ENCODE measurements at places on chromosomes 2 and 18.

DNA sequence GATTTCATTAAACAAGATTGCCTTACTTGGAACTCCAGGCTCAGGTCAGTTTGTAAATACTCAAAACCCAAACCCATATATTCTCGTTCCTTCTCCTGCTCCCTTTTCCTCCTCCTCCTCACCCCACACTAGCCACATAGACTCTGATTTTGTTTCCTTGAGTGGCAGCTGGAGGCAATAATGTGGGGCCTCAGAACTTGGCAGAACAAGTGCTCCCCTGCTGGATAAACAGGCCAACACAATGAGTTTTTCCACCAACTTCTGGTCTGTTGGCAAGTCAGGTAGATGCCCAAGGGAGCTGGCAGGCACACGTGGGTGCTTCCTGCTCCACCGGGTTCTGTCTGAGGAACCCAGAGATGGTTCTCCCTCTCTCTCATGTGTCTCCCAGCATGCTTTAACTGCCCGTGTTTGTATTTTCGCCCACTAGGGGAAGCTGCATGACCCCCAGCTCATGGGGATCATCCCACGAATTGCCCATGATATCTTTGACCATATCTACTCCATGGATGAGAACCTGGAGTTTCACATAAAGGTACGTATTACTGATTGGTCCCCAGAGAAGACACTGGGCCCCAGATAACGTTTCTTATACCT, 61.9 kb downstream of the KIF5C start:
- H3K27me3 ChIP-seq: no peaks in the 10 kb centered on the region
- no peak overlapping the region for H3K27ac ChIP-seq
- DNase-seq: no peak

DNA sequence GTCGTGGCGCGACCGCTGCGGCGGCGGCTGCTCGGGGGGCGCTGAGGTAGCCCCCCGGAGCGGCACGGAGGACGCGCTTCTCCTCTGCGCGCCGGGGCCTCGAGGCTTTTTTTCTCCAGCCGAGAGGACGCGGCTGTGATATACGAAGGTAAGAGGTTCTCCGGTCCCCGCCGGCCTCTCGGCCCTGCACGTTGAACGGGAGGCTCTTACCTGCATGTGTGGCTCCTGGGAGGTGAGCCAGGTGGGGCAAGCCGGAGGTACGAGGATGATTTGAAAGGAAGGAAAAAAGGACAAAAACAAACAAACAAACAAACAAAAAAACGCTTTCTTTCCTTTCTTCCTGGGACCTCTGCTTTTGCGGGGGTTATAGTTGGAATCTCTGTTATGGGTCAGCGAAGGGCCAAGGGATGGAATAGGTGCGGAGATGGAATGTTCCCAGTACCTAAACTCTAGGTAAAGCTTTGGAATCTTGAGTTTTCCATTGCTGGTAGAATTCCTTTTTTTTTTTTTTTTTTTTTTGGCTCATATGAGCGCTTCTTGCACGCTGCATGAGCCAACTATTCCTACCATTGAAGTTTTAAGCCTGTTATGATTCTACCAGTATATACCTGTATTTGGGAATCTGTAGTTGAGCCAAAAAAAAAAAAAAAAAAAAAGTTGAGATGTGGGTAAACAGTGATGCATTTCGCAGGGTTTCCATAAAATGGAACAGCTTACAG, 674 bp downstream of the PTPN4 start:
- peaks cover 47% of the 10 kb centered on the region for H3K4me1 ChIP-seq
- no peaks in the 10 kb centered on the region for H3K27me3 ChIP-seq
- peaks cover 14% of the 10 kb centered on the region for H3K36me3 ChIP-seq
- no peak for DNase-seq
- peak overlapping the region; percentile 82 for H3K27ac ChIP-seq
- peak overlapping the region; percentile 80 for H3K4me3 ChIP-seq

DNA sequence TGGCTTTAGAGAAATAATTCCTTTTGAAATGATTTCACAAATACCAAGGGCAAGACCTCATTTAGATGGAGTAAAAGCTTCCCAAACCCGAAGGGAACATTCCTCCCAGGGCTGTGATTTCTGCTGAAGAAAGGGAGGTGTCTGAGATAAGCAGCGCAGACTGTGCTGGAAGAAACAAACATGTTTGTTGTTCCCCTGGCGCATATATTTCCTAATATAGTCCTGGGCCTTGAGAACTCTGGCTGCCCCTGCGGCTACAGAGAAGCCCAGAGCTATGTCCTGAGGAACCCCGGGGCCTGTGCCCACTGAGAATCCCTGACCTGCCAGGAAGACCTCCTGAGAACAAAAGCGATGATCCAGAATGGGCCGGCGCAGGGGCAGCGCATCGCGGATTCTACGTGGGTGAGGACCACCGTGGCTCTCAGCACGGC, 372.6 kb upstream of the NT5C1B start:
- no peaks in the 10 kb centered on the region for H3K27me3 ChIP-seq
- DNase-seq: no peak
- H3K36me3 ChIP-seq: no peaks in the 10 kb centered on the region
- no peaks in the 10 kb centered on the region for H3K4me1 ChIP-seq
- H3K27ac ChIP-seq: no peak overlapping the region

GRCh38 chr2:118102433-118103082, 14.3 kb downstream of the INSIG2 start:
- H3K27me3 ChIP-seq: no peaks in the 10 kb centered on the region
- H3K4me3 ChIP-seq: no peak overlapping the region
- no peak overlapping the region for H3K27ac ChIP-seq
- no peak for DNase-seq

GRCh38 chr18:10315522-10315921, 138.9 kb upstream of the APCDD1 start:
- no peak overlapping the region for H3K4me3 ChIP-seq
- no peaks in the 10 kb centered on the region for H3K36me3 ChIP-seq
- no peaks in the 10 kb centered on the region for H3K27me3 ChIP-seq
- no peak for DNase-seq
- no peaks in the 10 kb centered on the region for H3K4me1 ChIP-seq
- no peak overlapping the region for H3K27ac ChIP-seq

DNA sequence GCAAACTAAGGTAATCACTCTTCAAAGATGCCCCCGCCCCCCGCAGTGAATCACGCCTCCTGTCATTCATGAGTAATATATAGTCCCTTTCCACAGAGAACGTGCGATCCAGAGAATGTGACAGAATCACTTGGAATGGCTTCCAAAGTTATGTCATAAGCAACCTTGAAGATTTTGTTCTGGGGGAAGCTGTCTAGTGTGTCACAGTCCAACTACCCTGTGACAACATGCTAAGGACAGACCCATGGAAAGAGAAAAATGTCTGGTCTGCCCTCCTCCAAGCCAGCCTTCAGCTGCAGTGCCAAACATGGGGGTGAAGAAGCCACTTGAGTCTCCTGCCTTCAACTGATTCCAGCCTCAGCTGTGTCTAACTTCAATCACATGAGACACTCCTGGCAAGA, 259.1 kb downstream of the SS18 start:
- no peak overlapping the region for H3K4me3 ChIP-seq
- no peak for DNase-seq
- no peak overlapping the region for H3K27ac ChIP-seq
- H3K4me1 ChIP-seq: no peaks in the 10 kb centered on the region
- H3K27me3 ChIP-seq: no peaks in the 10 kb centered on the region

DNA sequence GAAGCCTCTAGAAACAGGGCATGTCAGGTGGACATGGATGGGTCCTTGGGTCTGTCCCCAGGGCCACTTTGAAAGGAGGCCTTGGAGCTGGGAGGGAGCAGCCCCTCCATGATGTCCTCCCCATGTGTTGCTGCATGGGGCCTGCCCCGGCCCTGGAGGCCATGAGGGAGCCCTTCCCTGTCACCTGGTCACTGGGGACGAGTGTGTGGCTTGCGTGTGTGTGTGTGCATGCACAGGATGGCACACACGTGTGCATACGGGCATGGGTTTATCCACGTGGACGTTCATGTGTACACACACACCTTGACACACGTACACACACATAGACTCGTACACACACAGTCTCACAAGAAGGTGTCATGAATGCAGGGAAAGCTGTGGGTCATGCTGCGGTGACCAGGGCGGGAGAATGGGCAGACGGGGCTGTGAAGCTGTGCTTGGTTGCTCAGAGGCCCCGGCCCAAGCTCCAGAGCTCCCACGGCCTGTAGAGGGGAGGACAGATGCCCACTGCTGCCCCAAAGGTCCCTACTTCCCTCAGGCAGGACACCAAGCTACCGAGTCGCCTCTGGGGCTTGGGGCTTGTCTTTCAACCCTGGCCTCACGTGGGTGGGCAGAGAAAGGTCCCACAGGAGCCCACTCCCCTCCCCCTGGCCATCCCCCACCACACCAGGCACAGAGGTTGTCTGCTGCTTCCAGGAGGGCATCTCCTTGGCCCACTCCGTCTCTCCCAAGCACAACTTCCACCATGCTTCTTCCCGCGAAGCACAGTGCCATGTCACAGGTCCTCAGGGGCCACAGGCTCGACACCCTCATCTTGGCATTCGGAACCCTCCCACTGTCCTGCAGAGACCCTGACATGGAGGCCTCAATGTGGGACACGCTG, 42.3 kb upstream of the GPC1 start:
- H3K4me1 ChIP-seq: peaks cover 18% of the 10 kb centered on the region
- no peak for DNase-seq

DNA sequence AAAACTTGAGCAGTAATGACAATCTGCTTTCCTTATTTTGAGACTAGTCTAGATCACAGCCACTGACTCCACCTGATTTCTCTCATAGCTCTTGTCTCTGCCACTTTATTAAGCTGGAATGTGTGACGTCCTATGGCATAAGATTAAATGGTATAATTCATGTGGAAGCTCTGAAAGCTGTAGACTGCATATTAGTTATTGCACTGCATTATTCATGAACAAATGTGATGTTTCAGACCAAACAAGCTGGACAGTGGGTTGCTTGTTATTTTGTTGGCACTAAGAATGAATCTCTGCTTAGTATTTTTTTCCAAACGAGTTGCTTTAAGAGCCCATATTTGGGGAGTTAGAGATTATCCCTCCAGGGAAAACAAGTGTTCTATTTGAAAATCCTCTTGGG, 1218.5 kb downstream of the SUCLG1 start:
- H3K36me3 ChIP-seq: no peaks in the 10 kb centered on the region
- no peak overlapping the region for H3K4me3 ChIP-seq
- H3K4me1 ChIP-seq: no peaks in the 10 kb centered on the region
- no peak for DNase-seq

DNA sequence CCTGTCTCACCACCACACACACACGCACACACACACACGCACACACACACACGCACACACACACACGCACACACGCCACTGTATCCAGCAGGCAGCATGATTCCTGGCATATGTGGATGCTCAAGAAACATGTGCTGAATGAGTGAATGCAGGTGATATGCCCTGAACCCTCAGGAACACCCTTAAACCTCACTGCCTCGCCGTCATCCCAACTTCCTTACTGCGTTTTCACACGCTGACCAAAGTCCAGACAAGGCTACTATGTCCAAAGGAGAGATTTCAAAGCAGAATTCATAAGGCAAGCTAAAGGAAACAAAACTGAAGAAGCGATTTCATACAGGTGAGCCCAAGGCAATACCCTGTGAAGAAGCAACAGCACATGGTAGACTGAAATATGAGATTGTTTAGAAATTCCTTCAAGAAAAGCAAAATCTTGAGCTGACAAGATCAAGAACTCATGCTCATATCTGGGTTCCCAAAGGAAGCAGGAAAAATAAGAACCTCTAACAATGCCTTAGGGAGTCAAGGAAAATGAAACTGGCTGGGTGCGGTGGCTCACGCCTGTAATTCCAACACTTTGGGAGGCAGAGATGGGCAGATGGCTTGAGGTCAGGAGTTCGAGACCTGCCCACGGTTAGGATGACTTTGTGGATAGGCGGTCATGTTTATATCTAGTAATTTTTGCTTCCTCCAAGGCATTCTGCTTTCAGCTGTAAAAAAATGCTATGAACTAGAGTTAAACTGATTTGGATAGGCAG, 69.1 kb downstream of the TNFRSF11A start:
- no peak overlapping the region for H3K27ac ChIP-seq
- H3K4me1 ChIP-seq: peaks cover 6% of the 10 kb centered on the region
- no peaks in the 10 kb centered on the region for H3K36me3 ChIP-seq
- peaks cover 2% of the 10 kb centered on the region for H3K27me3 ChIP-seq

DNA sequence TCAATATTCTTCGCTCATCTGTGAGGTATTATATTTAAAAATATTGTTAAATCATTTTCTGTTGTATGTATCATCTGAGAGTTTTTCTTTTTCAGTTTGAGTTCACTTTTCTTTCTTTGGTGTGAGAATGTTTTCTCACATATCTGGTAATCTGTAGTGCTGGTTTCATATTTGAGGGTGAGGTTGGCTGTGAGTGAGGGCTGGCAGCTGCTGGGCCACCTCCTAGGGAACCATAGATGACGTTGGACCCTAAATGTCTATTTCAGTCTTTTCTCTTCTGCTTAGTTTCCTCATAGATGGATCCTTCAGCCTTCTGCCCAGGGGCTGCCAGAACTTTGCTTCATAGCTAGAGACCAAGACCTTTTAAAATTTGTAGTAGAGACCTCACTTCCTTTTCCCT, 33.5 kb downstream of the MGAT5 start:
- H3K4me3 ChIP-seq: no peak overlapping the region
- peaks cover 23% of the 10 kb centered on the region for H3K36me3 ChIP-seq
- no peaks in the 10 kb centered on the region for H3K27me3 ChIP-seq
- DNase-seq: no peak

DNA sequence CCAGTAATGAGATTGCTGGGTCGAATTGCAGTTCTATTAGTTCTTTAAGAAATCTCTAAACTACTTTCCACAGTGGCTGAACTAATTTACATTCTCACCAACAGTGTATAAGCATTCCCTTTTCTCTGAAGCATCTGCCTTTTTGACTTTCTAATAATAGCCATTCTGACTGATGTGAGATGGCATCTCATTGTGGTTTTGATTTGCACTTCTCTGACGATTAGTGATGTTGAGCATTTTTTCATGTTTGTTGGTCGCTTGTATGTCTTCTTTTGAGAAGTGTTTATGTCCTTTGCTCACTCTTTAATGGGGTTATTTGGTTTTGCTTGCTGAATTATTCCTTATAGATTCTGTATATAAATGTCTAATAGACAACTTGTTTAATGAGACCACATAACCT, 69.6 kb upstream of the UGP2 start:
- H3K27me3 ChIP-seq: peaks cover 3% of the 10 kb centered on the region
- peaks cover 1% of the 10 kb centered on the region for H3K36me3 ChIP-seq
- no peak overlapping the region for H3K4me3 ChIP-seq
- no peaks in the 10 kb centered on the region for H3K4me1 ChIP-seq
- DNase-seq: no peak

- no peak overlapping the region for H3K4me3 ChIP-seq
- no peak overlapping the region for H3K27ac ChIP-seq
- H3K36me3 ChIP-seq: no peaks in the 10 kb centered on the region
- peaks cover 25% of the 10 kb centered on the region for H3K4me1 ChIP-seq
- H3K27me3 ChIP-seq: no peaks in the 10 kb centered on the region
- no peak for DNase-seq
Observed at GRCh38 chr2:23550553-23550952, 165.6 kb downstream of the KLHL29 start.

GRCh38 chr2:172226244-172227061, 123.8 kb upstream of the DLX2 start:
- H3K27me3 ChIP-seq: peaks cover 12% of the 10 kb centered on the region
- H3K27ac ChIP-seq: no peak overlapping the region
- peaks cover 44% of the 10 kb centered on the region for H3K4me1 ChIP-seq
- H3K36me3 ChIP-seq: peaks cover 4% of the 10 kb centered on the region
